ENCODE measurements at places on chromosomes 2 and 18. TPM values are rescaled to one million over a fixed set of nuclear protein-coding genes. Genes with fewer than 3 reads are reported as not detected.

Gene ITGB6
- total RNA-seq: 17.2 TPM

Gene SEPTIN10
- total RNA-seq: 109 TPM

Gene RAB17
- 1.0 TPM for total RNA-seq

Gene SKOR2
- total RNA-seq: not detected

Gene TNS1
- total RNA-seq: 73.1 TPM

Gene HOXD13
- under 0.01 TPM for total RNA-seq

Gene NLRC4
- total RNA-seq: 1.6 TPM

Gene ELOA2
- total RNA-seq: not detected

Gene TFCP2L1
- total RNA-seq: under 0.01 TPM

Gene DES
- 3,588 TPM for total RNA-seq

Gene FSHR
- 0.52 TPM for total RNA-seq

Gene ZBTB7C
- total RNA-seq: 2.6 TPM

Gene AQP12A
- total RNA-seq: not detected

Gene ASB18
- total RNA-seq: 3.1 TPM

Gene DLX2
- not detected for total RNA-seq

Gene HNMT
- 43.3 TPM for total RNA-seq

Gene SPP2
- not detected for total RNA-seq

Gene GCG
- total RNA-seq: 5.2 TPM

Gene PRSS56
- 1.0 TPM for total RNA-seq

Gene TBR1
- total RNA-seq: not detected

Gene RBBP8
- total RNA-seq: 10.4 TPM

Gene FOXI3
- total RNA-seq: not detected

Gene SNED1
- total RNA-seq: 4.7 TPM

Gene SCN3A
- total RNA-seq: 0.52 TPM

Gene GRB14
- 5.7 TPM for total RNA-seq

Data from skeletal muscle tissue (tissue), 5 donors.